Neural cell (in vitro differentiated cells): ENCODE measurements at places on chromosomes 1 and 21. TPM values are rescaled to one million over a fixed set of nuclear protein-coding genes. Genes with fewer than 3 reads are reported as not detected.

Gene KLF17
- not detected in 2 replicates for polyA plus RNA-seq

Gene C2CD2
- polyA plus RNA-seq, result 0.88 and 1.5 TPM in 2 replicates

Gene TMEM82
- not detected in 2 replicates for polyA plus RNA-seq

Gene UTS2
- 1.5 and 2.4 TPM in 2 replicates for polyA plus RNA-seq

Gene LCE1C
- polyA plus RNA-seq, result not detected in 2 replicates

Gene RORC
- 0.28 and 0.45 TPM in 2 replicates for polyA plus RNA-seq

Gene TSPEAR
- 0.19 TPM in 1 of 2 replicates, not detected in the other for polyA plus RNA-seq

Gene GLIS1
- polyA plus RNA-seq, result not detected in 2 replicates

Gene CFAP45
- polyA plus RNA-seq, result 0.12 TPM in 1 of 2 replicates, not detected in the other

Gene CD1E
- polyA plus RNA-seq, result not detected in 2 replicates

Gene DDOST
- polyA plus RNA-seq, result 177 and 216 TPM in 2 replicates

Gene KCNA2
- 3.4 and 4.0 TPM in 2 replicates for polyA plus RNA-seq

Gene LMX1A
- 0.47 and 0.52 TPM in 2 replicates for polyA plus RNA-seq

Gene AMY1A
- polyA plus RNA-seq, result not detected in 2 replicates

Gene AIRE
- polyA plus RNA-seq, result not detected in 2 replicates

Gene CD52
- not detected in 2 replicates for polyA plus RNA-seq

Gene S100A1
- polyA plus RNA-seq, result not detected in 2 replicates

Gene SPRR3
- polyA plus RNA-seq, result not detected in 2 replicates

Gene OR2L3
- 0.10 and 0.27 TPM in 2 replicates for polyA plus RNA-seq
